ENCODE measurements at places on chromosomes 7 and 10.
A peak's percentile ranks its signal among the peaks of the same experiment; 100 is the strongest.

- no peak for DNase-seq
Measured at GRCh38 chr7:123977081-123977480, 52.0 kb downstream of the SPAM1 start.

- DNase-seq: no peak
Measured at GRCh38 chr10:3811291-3811870, 26.4 kb upstream of the KLF6 start.

DNA sequence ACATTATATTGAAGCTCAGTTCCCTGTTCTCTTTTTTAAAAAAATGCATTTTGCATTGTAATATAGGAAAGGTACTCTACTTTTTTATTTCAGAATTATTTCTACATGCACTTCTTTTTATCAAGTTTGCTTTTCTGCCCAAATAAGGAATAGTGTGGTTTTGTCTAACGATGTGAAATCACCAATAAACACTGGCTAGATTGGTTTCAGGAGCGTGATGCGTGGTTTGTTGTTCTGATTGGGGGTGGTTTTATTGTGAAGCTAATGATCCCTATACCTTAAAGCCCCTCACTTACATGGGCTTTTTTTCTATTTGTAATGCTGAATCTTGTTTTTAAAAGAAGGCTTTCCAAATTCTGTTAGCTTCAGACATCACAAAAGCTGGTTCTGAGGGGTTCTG is 17.6 kb downstream of the ENTPD7 start:
- DNase-seq: no peak

DNA sequence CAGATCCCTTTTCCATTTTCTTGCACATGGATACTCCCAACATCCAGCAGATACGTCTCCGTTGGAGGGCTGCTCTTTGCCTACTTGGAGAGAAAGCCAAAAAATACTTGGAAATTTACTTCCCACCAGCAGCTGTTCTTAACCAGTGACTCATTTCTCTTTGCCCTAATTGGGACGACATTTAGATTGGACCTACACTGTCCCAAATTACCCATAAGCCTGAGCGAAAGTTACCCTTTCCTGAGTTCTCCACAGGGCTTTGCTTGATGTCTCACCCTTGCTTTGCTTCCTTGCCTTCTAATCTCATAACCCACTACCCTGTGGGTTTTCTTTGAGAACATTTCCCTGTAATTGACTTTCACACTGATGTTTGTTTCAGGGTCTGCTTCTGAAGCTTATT is 48.1 kb downstream of the SAMD8 start:
- DNase-seq: no peak

- no peak for DNase-seq
Measured at GRCh38 chr7:101216860-101217387, 457 bp downstream of the PLOD3 start.

DNA sequence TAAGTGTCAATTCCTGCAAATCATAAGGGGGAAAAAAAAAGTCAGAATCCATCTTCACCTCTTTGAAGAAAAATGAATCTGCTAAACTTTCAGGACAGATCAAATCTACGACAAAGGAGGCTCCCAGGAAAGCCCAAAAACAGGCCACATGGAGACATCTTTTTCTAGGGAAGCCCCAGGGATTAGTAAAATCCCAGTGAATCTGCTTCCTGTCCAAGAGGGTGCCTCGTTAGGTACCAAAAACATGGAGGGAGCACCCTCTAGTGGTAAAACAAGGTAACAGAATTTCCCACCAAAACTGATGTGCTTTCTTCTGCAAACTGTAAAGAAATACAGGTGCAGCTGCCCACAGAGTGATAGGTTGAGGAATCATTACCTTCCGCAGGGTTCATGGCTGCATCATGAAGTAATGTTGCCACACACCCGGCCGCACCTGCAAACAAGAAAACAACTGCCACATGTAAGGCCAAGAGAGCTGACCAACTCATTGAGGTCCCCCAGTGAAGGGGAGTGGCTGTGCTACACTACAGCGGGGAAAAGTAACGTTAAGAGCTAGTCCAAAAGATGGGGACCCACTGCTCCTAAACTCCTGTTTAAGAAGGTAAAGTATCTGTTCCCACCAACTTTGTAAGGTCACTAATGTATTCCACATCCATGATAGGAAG is 7.9 kb downstream of the SLC25A28 start:
- DNase-seq: no peak

- DNase-seq: no peak
Measured at GRCh38 chr10:71312811-71313789, 6.0 kb upstream of the SLC29A3 start.

DNA sequence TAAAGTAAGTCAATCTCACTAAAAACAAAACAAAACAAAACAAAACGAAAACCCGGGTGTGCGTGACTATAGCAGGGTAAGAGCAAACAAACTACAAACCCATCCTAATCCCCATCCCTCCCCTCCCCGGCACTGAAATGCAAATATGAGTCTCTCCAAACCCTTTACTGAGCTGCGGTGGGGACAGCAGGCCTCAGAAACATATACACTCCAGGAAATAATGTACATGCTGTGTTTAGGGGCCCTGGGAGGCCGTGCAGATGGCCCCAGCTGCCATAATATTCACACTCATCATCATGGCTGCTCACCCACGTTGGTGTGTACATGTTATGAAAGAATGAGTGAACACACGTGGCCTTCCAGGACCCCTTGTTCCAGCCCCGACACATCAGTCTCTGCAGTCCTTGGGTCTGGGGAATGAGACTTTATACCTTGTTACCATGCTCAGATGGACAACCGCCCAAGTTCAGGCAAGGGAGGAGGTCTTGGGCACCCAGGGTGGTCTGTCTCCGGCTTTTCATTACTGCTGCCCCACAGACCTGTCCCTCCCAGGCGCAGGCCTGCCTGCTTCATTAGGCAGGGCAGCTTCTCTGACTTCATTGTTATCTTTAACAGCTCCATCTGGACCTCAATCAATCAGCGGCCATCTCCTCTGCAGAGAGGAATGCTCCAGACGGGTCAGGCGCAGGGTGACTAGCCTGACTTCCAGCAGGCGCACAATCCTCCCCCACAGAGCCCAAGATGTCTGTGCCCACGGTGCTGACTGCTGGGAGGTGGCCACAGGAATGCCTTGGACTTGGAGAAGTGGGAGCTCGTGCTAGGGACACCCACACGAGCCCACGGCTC is 20.6 kb downstream of the HSPA12A start:
- no peak for DNase-seq

DNA sequence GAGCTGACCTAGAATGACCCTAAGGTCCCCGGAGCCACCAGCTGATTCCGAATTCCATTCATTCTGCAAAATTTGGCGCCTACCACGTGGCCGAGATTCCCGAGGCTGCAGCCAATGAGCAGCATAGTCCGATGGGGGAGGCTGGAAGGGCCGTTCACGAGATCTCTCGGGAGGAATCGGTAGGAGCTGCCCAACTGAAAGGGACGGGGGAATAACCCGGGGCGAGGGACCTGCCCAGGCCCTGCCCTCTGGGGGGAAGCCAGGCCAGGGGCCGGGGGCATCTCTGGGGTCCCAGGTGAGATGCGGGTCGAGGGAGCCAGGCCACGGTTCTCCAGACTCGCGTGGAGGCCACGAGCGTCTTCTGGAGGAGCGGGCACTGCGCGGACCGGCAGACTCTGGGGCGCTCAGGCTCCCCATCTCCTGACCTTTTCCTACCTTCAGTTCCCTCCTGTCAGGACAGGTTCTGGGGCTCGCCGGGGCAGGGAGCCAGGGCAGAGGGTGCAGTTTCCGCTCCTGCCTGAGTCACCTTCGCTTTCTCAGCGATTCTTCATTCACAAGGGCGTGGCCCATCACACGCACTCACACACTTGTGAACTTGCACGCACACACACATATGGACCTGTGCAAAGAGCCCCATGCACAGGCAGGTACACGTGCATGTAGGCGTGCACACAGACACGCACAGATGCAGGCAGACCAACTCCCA is 173.4 kb downstream of the RNF216 start:
- no peak for DNase-seq

GRCh38 chr10:47311932-47312662 is 10.2 kb upstream of the GDF2 start:
- peak; percentile 66 for DNase-seq

DNA sequence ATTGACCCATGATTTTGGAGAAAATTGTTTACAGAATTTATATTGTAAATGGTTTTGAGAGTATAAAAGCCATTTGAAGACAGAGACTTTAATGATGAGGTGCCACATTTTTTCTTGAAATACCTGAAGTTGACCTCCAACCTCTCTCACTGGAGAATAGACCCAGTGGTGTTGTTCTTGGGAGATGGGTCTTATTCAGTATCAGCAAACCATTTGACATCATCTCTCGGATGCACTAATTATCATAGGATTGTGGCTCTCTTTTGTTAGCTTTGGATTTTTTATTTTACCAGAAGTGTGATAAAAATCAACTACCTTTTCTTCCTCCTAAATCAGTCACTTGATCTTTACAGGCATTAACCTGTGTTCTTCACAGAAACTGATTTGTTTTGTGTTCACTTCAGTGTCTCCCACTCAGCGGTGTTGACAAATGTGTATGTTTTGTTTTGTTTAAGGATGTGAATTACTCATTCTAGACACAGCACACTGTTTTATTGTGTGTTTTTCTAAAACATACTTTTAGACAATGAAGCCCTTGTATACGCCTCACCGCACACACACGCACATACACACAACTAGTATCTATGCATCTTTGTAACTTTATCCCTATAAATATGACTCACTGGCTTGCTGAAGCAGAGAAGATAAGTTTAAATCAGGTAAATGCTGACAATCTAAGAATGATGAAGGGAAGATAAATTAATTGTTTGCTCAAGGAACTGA is 455.6 kb downstream of the INHBA start:
- no peak for DNase-seq

GRCh38 chr7:121450631-121451198 is 54.6 kb upstream of the FAM3C start:
- no peak for DNase-seq

GRCh38 chr10:84195044-84195830 is 900 bp downstream of the CDHR1 start:
- no peak for DNase-seq

GRCh38 chr7:142709921-142710320 is 39.4 kb upstream of the PRSS1 start:
- DNase-seq: no peak

GRCh38 chr7:16685535-16685934 is 39.6 kb downstream of the BZW2 start:
- no peak for DNase-seq

GRCh38 chr7:98252425-98253054 is 508 bp upstream of the TECPR1 start:
- no peak for DNase-seq

- no peak for DNase-seq
Measured at GRCh38 chr10:533611-534010, 155.9 kb downstream of the DIP2C start.

- no peak for DNase-seq
Measured at GRCh38 chr7:9863545-9863944, 1110.1 kb upstream of the PHF14 start.

GRCh38 chr7:75920431-75921161 is 5.6 kb downstream of the POR start:
- DNase-seq: no peak

GRCh38 chr10:96267234-96267705 is 4.1 kb downstream of the BLNK start:
- no peak for DNase-seq

- DNase-seq: no peak
Measured at GRCh38 chr10:92891885-92892690, 43.8 kb downstream of the EXOC6 start.

DNA sequence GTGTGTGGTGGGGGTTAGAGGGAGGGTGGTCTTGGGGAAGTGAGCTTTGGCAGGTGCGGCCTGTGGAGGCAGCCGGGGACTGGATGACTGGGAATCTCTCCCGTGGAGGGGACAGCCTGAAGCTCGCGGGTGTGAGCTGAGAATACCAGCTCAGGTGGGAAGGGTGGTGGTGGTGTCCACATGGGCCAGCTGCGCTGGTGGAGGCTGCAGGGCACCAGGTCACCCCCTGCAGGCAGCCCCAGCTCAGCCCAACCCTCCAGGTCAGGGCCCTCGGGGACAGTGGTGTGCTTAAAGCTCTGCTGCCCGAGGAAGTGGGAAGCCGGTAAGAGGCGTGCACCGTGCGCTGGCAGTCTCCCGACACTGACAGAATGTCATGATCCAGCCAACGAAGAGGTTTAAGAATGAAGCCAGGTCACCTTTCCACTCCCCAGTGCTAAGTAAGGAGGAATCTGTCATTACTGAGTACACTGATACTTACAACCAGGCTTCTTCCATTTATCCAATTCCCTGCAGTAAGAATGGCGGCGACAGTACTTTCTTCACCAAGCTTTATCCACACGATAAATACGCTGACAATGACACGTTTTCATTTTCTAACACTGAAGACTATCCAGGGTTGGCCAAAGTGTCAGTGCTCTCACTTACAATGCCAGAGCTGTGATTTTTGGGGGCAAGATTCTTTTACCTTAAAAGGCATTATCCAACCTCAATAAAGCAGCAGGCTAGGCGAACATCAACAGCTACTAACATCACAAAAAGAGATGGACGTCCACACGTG is 20.4 kb downstream of the BRI3 start:
- no peak for DNase-seq

GRCh38 chr10:71667387-71667752 is 52.2 kb downstream of the C10orf105 start:
- no peak for DNase-seq

DNA sequence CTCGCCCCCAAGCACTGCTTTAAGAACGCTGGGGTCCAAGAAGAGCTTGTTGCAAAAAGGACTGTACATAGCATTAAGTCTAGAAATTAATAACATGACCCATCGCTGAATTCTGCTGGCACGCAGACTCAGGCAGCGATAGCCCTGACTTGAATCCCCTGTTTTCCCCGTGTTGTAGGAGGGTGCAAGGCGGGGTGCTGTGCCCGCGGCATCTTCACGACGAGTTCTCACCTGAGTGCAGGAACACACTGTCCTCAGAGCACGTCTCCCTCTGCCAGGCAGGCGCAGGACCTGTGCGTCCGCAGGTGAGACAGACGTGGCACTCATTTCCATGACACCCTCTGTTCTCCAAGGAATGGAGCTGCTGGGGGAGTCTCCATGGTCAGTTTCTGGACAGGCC is 243.2 kb downstream of the TCERG1L start:
- DNase-seq: no peak

- DNase-seq: no peak
Measured at GRCh38 chr10:117165538-117166417, 27.7 kb upstream of the VAX1 start.

DNA sequence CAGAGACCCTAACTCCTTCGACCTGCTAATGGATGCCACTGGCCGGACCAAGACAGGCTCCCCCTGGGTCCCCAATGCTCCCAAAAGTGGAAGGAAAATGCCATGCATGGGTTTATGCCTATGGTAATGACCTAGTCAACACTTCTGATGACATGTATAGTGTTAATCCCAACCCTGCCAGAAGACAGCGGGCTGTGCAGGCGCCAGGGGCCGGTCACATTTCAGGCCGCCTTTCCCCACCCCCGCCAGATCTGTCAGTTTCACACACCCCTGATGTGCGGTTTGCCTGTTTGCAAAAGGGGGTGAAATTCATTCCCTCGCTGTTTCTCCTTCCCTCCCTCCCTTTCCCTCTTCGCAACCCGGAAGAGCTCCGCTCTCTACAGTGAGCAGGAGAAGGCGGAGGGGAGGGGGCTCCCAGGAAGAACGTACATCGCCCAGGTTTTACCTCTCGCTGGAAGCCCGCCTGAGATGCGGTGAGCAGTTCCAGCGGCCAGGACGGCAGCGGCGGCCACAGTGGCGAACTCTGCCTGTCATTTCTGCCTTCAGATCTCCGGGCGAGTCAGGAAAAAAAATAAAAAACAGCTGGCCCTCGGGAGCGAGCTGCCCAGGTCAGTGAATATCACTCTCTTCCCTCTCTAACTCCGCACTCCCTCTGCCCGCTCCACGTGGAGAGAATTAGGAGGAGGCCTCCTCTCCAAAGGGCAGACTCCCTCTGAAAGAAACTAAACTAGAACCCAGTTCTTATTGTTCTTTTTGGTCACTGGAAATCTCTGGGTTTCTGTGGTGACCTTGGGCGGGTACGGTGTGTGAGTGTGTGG is 9.4 kb upstream of the GATA3 start:
- no peak for DNase-seq

All from activated CD8-positive, alpha-beta memory T cell treated with anti-CD3 and anti-CD28 coated beads for 4 hours (primary cell).